ENCODE measurements at places on chromosomes 5 and 9.

DNA sequence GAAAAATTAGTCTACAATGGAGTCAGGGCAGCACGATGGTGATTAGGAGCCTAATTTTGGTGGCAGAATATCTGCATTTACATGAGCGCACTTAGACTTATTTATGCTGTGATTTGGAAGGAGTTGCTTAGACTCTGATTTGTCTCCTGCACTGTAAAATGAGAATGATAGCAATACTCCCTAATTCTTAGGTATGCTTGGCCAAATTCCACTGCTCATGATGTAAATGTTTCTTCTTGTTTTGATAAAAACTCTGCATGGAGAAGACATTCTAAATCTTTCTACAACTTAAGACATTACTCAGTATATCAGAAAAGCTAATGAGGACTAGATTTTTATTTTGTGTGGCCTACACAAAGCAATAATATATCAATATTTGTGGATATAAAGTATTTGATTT lies 205.4 kb downstream of the CDH18 start:
- no peak for DNase-seq

DNA sequence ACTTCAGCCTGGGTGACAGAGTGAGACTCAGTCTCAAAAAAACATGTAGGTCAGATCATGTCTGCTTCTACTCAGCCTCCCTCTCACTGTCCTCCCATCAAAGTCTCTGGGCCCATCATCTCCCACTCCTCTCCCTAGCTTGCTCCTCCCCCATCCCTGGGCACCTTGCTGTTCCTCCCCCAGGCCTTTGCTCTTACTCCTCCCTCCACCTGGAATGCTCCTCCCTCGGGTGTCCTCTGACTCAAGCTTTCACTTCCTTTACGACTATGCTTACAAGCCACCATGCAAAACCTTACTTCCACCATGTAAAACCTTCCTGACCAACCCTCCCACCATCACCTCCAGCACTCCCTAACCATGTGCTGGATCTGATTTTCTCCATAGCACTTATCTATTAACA lies 51.5 kb downstream of the MTMR12 start:
- peak; percentile 23 for DNase-seq

DNA sequence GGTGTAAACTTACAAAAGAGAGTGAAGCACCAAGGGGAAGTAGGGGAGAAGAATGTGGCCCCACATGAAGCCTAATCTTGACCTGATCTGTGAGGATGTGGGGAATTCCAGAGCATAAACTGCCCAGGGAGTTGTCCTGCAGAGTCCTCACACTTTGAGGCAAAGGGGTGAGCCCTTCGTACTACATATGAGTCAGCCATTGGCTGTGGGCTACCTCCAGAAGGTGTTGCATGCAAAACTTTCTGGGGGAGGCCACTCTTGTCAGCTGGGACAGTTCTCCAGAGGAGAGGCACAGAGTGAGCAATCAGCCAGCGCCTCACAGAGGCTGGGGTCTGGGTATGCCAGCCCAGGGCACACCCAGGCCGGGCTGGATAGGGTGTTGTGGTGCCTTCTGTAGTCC lies 98.1 kb upstream of the NMUR2 start:
- DNase-seq: no peak

DNA sequence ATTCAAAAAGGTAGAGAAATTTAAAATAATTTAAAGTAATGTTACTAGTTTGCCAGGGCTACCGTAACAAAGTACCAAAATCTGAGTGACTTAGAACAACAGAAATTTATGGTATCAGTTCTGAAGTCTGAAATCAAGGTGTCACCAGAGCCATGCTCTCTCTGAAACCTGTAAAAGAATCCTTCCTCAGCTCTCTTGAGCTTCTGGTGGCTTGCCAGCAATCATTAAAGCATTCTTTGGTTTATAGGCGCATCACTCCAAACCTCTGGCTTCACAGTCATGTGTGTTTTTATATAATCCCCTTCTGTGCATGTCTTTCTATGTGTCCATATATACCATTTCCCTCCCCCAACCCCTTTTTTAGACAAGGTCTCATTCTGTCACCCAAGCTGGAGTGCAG lies 220.3 kb downstream of the COX7C start:
- DNase-seq: no peak

DNA sequence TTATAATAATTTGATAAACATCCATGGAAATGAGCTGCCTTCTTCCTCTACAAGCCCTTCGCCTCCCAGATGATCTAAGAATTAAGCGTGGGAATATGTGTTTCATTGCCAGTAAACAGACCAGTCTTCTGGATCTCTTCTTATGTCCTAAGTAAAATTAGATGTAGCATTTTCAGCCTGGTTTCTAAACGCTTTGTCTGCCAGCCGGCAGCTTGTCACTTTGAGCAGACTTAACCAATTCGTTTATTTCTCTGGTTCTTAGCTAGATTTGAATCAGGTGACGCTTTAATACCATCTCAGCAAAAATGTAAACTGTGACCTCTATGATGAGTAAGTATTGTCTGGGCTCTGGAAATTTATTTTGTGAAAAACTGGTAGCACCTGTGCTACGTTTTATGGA lies 380.6 kb upstream of the NUDT12 start:
- DNase-seq: no peak

DNA sequence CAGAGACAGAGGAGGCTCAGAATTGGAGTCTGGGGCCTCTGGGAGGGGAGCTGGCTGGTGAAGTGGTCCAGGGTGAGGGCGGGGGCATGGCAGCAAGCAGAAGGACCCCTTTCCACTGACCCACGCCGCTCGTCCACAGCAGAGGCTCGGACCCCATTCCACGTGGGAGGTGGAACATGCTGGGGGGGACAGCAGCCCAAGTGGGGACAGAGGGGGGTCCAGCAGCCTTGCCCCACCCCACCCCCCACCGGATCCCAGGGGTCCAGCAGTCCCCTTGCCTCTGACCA lies 25.4 kb upstream of the NKD2 start:
- DNase-seq: no peak

DNA sequence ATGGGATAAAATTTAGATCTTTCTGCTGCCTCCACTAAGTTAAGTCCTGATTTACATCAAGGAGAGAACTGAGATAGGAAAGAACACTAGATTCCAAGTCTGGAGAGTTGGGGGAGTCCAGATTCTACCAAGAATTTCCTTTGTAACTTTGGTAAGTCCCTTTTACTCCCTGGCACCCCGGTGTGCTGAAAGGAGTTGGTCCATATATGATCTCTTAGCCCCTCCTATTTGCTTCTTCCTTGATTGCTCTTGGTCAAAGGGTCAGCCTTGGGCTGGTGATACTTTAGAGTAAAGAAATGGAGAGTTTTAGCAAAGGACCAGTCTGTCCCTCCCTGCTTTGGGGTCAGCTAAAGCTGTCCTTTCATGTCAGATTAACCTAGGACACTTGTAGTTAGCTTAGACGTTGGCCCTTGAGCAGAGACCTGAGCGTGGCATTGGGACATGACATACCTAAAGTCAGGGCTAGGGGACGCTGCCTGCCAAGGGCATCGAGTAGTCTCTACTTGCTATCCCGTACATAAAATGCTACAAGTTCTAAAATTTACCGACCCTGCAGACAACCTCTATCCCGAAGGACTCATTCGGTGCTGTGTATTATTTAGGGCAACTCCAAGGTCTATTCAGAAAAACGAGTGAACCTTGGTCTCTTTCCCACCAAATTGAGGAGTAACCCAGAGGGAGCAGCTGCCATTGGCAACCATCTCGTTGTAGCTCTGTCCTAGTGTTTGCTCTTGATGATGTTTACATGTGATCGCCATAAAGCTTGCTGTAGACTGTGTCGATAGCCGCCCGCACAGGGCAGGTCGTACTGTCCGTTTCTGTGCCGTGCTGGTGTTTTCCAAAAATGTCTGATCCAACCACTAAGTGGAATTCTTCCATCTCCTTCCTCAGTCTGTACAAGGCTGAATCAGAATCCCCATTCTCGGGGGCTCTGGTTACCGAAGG lies 94.4 kb downstream of the PDE6A start:
- no peak for DNase-seq

GRCh38 chr5:39470811-39471210 lies 46.0 kb upstream of the DAB2 start:
- DNase-seq: no peak

GRCh38 chr5:73399775-73400174 lies 48.8 kb downstream of the FOXD1 start:
- DNase-seq: no peak

GRCh38 chr9:69174616-69175463 lies 763 bp downstream of the TJP2 start:
- DNase-seq: peak; percentile 39

DNA sequence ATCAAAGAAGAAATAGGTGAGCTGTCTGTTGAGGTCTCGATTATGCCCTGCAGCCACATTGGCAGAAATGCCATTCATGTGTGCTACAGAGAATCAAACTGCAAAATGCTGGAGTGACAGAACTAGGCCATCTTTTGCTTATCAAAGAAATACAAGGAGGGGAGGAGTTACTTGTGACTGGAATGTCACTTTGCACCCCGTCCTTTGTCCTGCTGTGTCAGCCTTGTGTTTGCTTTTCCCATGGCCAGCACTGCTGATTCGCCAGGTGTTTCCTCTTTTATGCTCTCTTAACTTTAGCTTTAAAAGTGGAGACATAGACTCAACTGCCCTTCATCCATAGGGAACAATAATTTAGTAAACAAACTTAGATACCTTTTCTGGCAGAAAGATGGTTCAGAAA lies 54.3 kb downstream of the SLC46A2 start:
- no peak for DNase-seq

- no peak for DNase-seq
Observed at GRCh38 chr5:88769165-88769564, 113.8 kb downstream of the MEF2C start.

GRCh38 chr5:68086857-68087256 lies 128.7 kb upstream of the PIK3R1 start:
- DNase-seq: no peak

GRCh38 chr5:158394102-158394501 lies 535.2 kb upstream of the CLINT1 start:
- no peak for DNase-seq

GRCh38 chr9:116942593-116943061 lies 255.5 kb downstream of the TRIM32 start:
- DNase-seq: no peak

- no peak for DNase-seq
Observed at GRCh38 chr9:87889882-87890252, 7.2 kb downstream of the SPATA31E1 start.

DNA sequence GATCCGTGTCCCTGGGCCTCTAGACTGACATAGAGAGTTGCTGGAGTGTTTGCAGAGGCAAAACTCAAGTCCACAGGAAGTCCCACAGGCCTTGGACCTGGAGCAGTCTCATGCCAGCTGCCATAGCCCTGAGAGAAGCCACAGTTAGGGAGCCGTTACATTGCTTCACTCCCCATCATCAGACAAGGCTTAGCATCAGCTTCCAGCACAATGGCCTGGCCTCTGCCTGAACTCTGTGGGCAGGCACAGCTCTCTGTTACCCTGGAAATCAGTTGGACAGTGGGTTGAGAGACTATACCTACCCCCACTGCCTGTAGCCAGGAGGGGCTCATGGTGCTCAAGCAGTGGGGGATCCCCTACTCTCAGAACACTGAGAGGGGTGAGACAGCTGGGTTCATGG lies 16.2 kb upstream of the C9orf72 start:
- DNase-seq: no peak

DNA sequence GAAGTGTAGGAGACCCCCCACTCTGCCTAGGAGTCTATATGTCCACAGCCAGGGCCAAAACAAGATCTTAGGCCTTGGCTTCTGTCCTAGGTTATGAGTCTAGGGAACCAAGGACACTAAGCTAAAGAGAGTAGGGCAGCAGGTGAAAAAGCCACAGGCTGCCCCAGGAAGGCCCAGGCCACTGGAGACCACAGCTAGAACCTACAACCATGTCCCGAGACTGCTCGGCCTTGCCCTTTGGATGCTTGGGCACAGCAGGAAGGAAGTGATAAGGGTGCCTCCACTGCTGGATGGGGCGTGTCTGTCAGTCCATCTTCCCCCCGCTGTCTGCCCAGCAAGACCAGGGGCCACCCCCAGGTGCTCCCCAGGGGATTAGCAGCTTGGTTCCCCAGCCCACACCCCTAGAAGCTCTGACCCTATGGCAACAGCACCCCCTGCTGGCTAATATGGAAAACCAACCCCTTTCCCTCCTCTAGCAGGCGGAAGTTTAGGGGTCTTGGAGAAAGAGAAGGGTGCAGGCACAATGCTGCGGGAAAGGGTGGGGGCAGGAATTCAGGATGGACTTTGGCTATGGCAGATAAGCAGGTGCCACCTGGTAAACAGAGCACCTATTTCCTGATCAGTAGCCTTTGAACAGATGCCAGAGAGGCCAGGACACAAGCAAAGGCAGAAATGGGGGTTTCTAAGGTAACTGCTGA lies 10.5 kb upstream of the IRF1 start:
- DNase-seq: peak; percentile 60

GRCh38 chr5:123364441-123365155 lies 58.6 kb downstream of the CEP120 start:
- DNase-seq: no peak

DNA sequence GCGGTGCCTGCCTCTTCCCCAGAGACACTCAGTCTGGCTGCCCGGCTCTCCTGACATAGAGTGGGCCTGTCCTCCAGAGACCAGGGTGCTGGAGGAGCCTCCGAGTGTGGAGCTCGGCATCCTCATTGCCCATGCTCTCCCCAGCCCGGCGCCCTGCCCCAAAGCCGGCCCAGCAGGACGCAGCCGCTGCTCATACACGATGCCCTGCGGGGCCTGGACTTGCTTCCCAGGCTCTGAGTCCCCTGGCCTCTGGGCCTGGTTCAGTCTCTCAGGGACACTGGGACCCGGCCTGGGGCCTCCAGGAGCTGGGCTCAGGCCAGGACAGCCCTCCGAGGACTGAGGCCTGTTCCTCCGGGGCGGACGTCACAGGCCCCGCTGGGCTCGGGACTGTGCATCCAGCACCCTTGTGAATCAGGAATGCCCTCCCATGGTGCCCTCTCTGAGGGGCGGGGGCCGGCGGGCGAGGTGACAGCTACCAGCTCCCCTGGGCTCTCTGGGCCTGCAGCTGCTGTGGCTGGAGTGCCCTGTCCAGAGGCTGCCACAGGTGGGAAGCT lies 23.2 kb downstream of the TPPP start:
- no peak for DNase-seq

DNA sequence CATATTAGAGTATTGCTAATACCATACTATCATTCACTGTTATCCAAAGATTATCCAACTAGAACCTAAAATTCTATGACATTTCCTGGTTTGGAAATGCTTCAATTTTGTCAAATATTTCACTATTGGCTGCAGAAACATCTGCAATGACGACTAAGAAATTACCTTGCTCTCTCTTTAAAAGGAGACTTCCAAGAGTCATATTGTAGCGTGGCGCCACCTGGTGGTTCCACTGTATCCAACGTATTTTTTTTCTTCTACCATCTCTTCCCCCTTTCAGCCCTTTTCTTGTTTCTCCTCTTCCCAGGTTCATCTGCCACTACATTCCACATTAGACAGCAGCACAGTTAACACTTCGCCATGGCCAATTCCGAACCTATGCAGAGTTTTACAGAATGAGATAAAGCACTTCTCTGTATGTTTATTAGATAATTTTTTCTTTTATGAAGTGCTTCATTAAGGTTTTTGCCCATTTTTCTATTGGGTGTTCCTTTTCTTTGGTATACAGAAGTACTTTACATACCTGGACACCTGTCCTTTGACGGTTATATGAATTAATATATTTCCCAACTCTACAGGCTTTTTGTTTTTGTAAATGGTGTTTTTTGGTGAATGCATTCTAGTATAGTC lies 153.5 kb downstream of the CDC42SE2 start:
- DNase-seq: no peak

Data from GM12892 (cell line).